ENCODE measurements at places on chromosomes 11 and 22. TPM values are rescaled to one million over a fixed set of nuclear protein-coding genes. Genes with fewer than 3 reads are reported as not detected.
A peak's percentile ranks its signal among the peaks of the same experiment; 100 is the strongest.

The IFT27 gene
- 28.7 TPM for polyA plus RNA-seq

GRCh38 chr11:69918231-69918937, 99.2 kb upstream of the FGF3 start:
- H3K4me1 ChIP-seq = peaks cover 16% of the 10 kb centered on the region
- H3K27ac ChIP-seq = no peak overlapping the region
- peaks cover 13% of the 10 kb centered on the region for H3K27me3 ChIP-seq
- H3K4me3 ChIP-seq = no peak overlapping the region
- no peaks in the 10 kb centered on the region for H3K36me3 ChIP-seq

- H3K27ac ChIP-seq = no peak overlapping the region
- H3K4me1 ChIP-seq = peaks cover 5% of the 10 kb centered on the region
- H3K36me3 ChIP-seq = no peaks in the 10 kb centered on the region
- DNase-seq = no peak
Observed at GRCh38 chr11:13786688-13787087, 118.2 kb downstream of the FAR1 start.

GRCh38 chr22:43110444-43110926, at the start of gene BIK:
Gene BIK (plus strand): TSS chr22:43110750. CDS start chr22:43124023, 13,273 bp downstream.
- H3K4me3 ChIP-seq = peak within 1 kb of the TSS; percentile 13
- H3K36me3 ChIP-seq = no peaks in the 10 kb centered on the region
- peaks cover 8% of the 10 kb centered on the region for H3K4me1 ChIP-seq
- H3K27me3 ChIP-seq = peaks cover 85% of the 10 kb centered on the region
- H3K27ac ChIP-seq = no peak within 1 kb of the TSS

The CELSR1 gene
- 5.9 TPM for polyA plus RNA-seq

GRCh38 chr11:61080526-61080925, 21.8 kb upstream of the CD5 start:
- H3K4me1 ChIP-seq = no peaks in the 10 kb centered on the region
- H3K4me3 ChIP-seq = no peak overlapping the region
- no peak for DNase-seq
- no peaks in the 10 kb centered on the region for H3K36me3 ChIP-seq

DNA sequence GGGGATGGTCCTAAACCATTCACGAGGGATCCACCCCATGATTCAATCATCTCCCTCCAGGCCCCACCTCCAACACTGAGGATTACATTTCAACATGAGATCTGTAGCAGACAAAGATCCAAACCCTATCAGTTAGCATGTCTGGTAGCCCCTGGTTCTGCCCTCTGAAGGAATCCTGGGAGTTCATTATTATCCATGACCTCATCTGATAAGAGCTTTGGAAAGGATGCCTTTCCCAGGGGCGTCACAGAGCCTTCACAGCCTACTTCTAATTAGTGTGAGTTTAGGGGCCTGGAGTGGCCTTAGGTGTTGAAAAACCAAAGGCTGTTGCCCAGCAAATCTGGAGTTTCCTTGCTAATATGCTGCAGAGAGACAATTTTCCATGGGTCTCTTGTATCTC, 8.6 kb upstream of the EIF3M start:
- H3K4me1 ChIP-seq = no peaks in the 10 kb centered on the region
- H3K27me3 ChIP-seq = peaks cover 8% of the 10 kb centered on the region
- H3K36me3 ChIP-seq = no peaks in the 10 kb centered on the region
- H3K27ac ChIP-seq = no peak overlapping the region
- DNase-seq = no peak

The LYVE1 gene
- polyA plus RNA-seq = 49.3 TPM

DNA sequence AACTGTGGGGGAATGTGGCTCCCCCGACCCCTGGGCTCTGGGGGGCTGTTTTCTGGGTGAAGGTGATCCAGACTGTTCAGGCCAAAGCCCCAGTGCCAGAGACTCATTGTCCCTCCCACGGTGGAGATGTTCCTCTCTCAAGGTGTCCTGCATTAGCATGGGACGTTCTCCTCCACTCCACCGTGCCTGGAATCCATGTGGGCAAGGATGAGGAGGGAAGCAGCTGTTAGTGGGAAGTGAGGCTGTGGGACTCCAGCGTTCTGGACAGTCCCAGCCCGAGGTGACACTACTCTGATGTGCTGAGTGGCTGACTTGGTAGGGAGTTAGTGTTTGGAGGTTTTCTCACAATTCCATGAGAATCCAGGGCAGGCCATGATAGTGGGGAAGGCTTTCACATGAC, 31.4 kb upstream of the CLDN5 start:
- no peak overlapping the region for H3K27ac ChIP-seq
- H3K36me3 ChIP-seq = no peaks in the 10 kb centered on the region
- H3K27me3 ChIP-seq = no peaks in the 10 kb centered on the region
- H3K4me3 ChIP-seq = no peak overlapping the region
- no peak for DNase-seq
- no peaks in the 10 kb centered on the region for H3K4me1 ChIP-seq

DNA sequence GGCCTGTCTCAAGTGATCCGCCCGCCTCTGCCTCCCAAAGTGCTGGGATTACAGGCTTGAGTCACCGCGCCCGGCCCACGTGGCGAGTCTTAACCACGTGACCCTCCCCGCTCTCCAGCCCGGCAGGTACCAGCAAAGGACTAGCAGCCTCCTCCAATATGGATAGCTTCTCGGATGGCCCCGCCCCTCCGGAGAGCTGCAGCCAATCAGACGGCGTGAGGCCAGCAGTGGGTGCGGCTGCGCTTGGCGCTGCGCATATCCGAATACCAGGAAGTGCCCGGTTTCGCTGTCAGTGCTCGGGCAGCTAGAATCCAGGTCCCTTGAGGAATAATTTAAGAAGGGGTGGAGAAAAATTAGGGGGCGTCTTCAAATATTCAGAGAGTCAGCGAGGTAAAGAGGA, 14.7 kb upstream of the PISD start:
- peak overlapping the region; percentile 44 for H3K27ac ChIP-seq
- peak overlapping the region; percentile 57 for H3K4me3 ChIP-seq
- no peaks in the 10 kb centered on the region for H3K27me3 ChIP-seq
- H3K36me3 ChIP-seq = no peaks in the 10 kb centered on the region

DNA sequence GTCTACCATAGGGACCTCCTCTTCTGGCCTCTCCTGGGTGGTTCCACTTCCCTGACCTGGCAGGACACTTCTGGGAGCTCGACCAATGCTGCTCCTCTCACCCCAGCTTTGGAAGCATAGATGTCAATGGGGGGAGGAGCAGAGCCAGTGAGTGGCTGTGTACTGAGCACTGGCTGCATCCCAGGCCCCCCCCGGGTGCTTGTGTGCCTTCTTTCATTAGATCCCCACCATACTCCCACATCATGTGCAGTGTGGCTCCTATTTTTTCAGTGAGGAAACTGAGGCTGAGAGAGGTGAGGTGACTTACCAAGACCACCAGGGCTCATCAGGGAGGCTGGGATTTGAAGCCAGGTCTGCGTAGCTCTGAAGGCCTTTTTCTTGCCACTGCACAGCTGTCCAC, 44.3 kb downstream of the LRRC32 start:
- H3K27ac ChIP-seq = no peak overlapping the region
- H3K36me3 ChIP-seq = no peaks in the 10 kb centered on the region
- no peak overlapping the region for H3K4me3 ChIP-seq
- DNase-seq = no peak
- H3K4me1 ChIP-seq = peaks cover 5% of the 10 kb centered on the region

GRCh38 chr22:20654343-20655208, 119.3 kb upstream of the SERPIND1 start:
- peaks cover 7% of the 10 kb centered on the region for H3K27me3 ChIP-seq
- H3K4me1 ChIP-seq = no peaks in the 10 kb centered on the region
- no peak for DNase-seq

DNA sequence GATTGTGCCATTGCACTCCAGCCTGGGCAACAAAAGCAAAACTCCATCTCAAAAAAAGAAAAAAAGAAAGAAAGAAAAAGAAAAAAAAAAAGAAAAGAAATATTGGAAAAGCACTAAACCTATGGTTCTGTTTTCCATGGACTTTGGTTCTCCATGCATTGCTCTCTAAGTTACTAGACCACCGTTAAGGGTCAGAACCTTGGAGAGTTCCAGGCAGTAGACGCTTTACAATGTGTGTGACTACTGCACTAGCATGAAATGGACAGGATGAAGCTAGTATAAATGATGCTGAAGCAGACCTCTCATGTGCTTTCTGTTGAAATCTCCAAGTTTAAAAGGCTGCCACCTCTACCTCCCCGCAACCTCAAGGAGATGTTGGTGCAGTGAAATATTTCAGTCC, 63.5 kb downstream of the SIK2 start:
- no peaks in the 10 kb centered on the region for H3K27me3 ChIP-seq
- no peak overlapping the region for H3K27ac ChIP-seq
- H3K4me3 ChIP-seq = no peak overlapping the region
- no peaks in the 10 kb centered on the region for H3K4me1 ChIP-seq
- DNase-seq = peak; percentile 25

The KCNE3 gene
- 33.1 TPM for polyA plus RNA-seq

- H3K27ac ChIP-seq = no peak overlapping the region
- H3K36me3 ChIP-seq = no peaks in the 10 kb centered on the region
- DNase-seq = no peak
- H3K4me1 ChIP-seq = no peaks in the 10 kb centered on the region
Observed at GRCh38 chr11:10695833-10696232, 2.3 kb upstream of the IRAG1 start.

- no peaks in the 10 kb centered on the region for H3K36me3 ChIP-seq
- H3K4me1 ChIP-seq = no peaks in the 10 kb centered on the region
- H3K27me3 ChIP-seq = no peaks in the 10 kb centered on the region
- no peak overlapping the region for H3K27ac ChIP-seq
- DNase-seq = no peak
Observed at GRCh38 chr11:90189011-90189410, 33.8 kb downstream of the CHORDC1 start.

The IL18 gene
- 60.7 TPM for polyA plus RNA-seq

- no peaks in the 10 kb centered on the region for H3K27me3 ChIP-seq
- DNase-seq = peak; percentile 29
- H3K4me1 ChIP-seq = no peaks in the 10 kb centered on the region
- no peak overlapping the region for H3K4me3 ChIP-seq
Observed at GRCh38 chr11:105821372-105821771, 200.7 kb downstream of the MSANTD4 start.

- no peaks in the 10 kb centered on the region for H3K36me3 ChIP-seq
- H3K27me3 ChIP-seq = peaks cover 19% of the 10 kb centered on the region
Observed at GRCh38 chr11:69867076-69868005, 48.1 kb upstream of the FGF3 start.

The RIC3 gene
- 9.0 TPM for polyA plus RNA-seq

The TBC1D22A gene
- 21.5 TPM for polyA plus RNA-seq

DNA sequence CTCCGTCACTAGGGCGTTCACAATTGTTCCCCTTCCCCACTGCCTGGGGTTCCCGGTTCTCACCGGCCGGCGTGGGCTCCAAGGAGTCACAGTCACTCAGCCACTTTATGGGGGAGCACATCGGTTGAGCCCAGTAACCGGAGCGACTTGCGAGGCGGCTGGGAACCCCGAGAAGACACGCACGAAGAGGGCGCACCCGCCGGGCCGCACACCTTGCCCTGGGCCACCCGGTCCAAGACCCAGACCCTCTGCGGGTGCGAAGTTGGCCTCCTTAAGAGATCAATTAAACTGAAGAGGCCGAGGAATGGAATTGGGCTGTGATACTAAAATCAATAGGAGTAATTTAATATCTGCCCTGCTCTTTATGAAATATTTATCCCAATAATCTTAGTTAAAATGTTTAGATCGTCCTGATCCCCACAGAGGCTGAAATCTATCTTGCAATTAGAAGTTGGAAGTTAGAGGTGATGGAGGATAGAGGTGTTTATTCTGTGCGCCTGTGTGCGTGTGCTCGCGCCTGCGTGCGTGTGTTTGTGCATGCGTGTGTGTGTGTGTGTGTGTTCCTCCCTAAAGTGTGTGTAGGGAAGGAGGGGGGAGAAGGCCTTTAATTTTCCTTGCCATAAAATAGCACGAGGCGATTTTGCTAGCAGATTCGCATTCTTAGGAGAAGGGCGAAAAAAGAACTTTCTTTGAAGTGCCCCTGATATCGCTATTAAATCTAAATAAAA, 954 bp upstream of the MN1 start:
- H3K4me3 ChIP-seq = peak overlapping the region; percentile 72
- H3K27ac ChIP-seq = peak overlapping the region; percentile 58
- H3K4me1 ChIP-seq = peaks cover 39% of the 10 kb centered on the region
- DNase-seq = no peak
- peaks cover 38% of the 10 kb centered on the region for H3K27me3 ChIP-seq
- no peaks in the 10 kb centered on the region for H3K36me3 ChIP-seq

- H3K4me1 ChIP-seq = no peaks in the 10 kb centered on the region
- H3K36me3 ChIP-seq = no peaks in the 10 kb centered on the region
- no peak for DNase-seq
- H3K27me3 ChIP-seq = no peaks in the 10 kb centered on the region
- no peak overlapping the region for H3K27ac ChIP-seq
- no peak overlapping the region for H3K4me3 ChIP-seq
Observed at GRCh38 chr11:84583106-84583505, 1044.0 kb downstream of the DLG2 start.

- H3K27me3 ChIP-seq = no peaks in the 10 kb centered on the region
- H3K27ac ChIP-seq = peak overlapping the region; percentile 98
- H3K4me1 ChIP-seq = peaks cover 6% of the 10 kb centered on the region
- DNase-seq = no peak
- peak overlapping the region; percentile 91 for H3K4me3 ChIP-seq
Observed at GRCh38 chr11:47641600-47642098, 710 bp downstream of the MTCH2 start.

DNA sequence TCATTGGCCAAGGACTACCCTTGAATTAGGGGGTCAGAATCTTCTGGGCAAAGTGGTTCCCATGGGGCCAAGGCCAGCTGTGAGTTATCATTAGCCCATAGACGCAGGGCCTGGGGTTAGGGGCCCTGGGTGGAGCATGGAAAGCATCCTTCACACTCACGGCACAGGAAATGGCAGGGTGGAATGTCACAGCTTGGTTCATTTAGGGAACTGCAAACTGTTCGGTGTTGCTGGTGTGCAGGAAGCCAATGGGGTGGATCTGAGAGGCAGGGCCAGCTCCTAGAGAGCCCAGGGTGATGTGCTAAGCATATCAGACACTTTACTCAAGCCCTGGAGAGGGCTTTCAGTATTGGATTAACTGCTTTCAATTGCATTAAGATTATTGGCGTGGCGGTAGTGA, 42.9 kb downstream of the TECTA start:
- peaks cover 1% of the 10 kb centered on the region for H3K4me1 ChIP-seq
- no peak for DNase-seq
- no peak overlapping the region for H3K4me3 ChIP-seq
- H3K27ac ChIP-seq = no peak overlapping the region
- H3K36me3 ChIP-seq = no peaks in the 10 kb centered on the region

DNA sequence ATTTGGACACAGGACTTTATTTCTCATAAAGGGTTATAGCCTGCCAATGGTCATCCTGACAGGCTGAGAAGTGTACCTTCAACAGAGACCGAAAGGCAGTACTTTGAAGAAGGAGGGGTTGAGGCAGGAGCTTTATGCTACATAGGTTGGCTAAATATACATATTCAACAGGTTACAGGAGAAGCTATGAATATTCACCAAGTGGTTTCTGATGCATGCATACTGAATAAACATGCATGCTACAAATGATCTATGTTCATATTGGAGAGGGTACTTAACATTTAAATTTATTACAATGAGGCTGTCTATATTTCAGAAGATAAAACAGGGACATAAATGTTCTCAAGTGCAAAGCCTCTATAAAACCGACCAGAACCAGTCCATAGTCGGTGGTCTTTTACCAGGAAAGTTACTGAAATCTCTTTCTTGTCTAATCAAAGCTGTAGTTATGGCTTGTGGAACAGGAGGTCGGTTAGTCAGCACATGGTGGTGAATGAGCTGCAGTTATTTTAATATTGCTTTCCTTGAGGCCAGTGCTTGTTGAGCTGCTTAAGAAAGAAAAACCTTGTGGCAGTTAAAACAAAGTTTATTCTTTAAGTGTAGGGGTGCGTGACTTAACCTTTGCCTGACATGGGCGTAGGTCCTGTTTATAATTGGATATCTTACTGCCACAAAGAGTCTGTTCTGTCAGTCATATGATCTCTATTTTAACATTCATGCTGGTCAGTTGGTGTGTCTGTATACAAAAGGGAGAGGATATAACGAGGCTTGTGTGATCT, 19.5 kb downstream of the CNTF start:
- peak overlapping the region; percentile 80 for H3K27ac ChIP-seq
- peak; percentile 40 for DNase-seq
- no peak overlapping the region for H3K4me3 ChIP-seq
- H3K27me3 ChIP-seq = no peaks in the 10 kb centered on the region
- H3K4me1 ChIP-seq = peaks cover 20% of the 10 kb centered on the region

Data from large intestine (tissue), 12 donors.